ENCODE measurements at places on chromosomes 11 and 22. TPM values are rescaled to one million over a fixed set of nuclear protein-coding genes. Genes with fewer than 3 reads are reported as not detected.

The CRYBA4 gene
- not detected for total RNA-seq

The PSMA1 gene
- 170 TPM for total RNA-seq

The VPS37C gene
- 10.0 TPM for total RNA-seq

The TEX54 gene
- not detected for total RNA-seq

The EIF3D gene
- total RNA-seq = 486 TPM

The TEX12 gene
- total RNA-seq = not detected

The NNMT gene
- 367 TPM for total RNA-seq

The ZNF143 gene
- total RNA-seq = 21.7 TPM

The CEP126 gene
- total RNA-seq = 2.6 TPM

The XKR3 gene
- under 0.01 TPM for total RNA-seq

The SMIM35 gene
- total RNA-seq = not detected

The NLRP6 gene
- not detected for total RNA-seq

The TMPRSS6 gene
- total RNA-seq = not detected

The B4GALNT4 gene
- total RNA-seq = 4.7 TPM

The APOA1 gene
- 0.33 TPM for total RNA-seq

The SPINDOC gene
- total RNA-seq = 11.2 TPM

The PLAAT4 gene
- total RNA-seq = 13.2 TPM

The PCF11 gene
- total RNA-seq = 29.6 TPM

The GRM5 gene
- not detected for total RNA-seq

The KCNQ1OT1 gene
- 5.0 TPM for total RNA-seq

The FAR1 gene
- total RNA-seq = 67.8 TPM

The ST14 gene
- not detected for total RNA-seq

The FOXRED2 gene
- total RNA-seq = 9.2 TPM

The APOBEC3B gene
- 7.4 TPM for total RNA-seq

The NADSYN1 gene
- 63.7 TPM for total RNA-seq

The CNGA4 gene
- not detected for total RNA-seq

The GPR83 gene
- under 0.01 TPM for total RNA-seq

The PHOX2A gene
- total RNA-seq = not detected

The GTSE1 gene
- 0.50 TPM for total RNA-seq

The MS4A7 gene
- not detected for total RNA-seq

The MB gene
- not detected for total RNA-seq

The MFNG gene
- 1.5 TPM for total RNA-seq

The CHEK1 gene
- total RNA-seq = 22.0 TPM

The THY1 gene
- 286 TPM for total RNA-seq

The ENTHD1 gene
- total RNA-seq = not detected

The GUCY1A2 gene
- total RNA-seq = 0.29 TPM

The RBMXL2 gene
- not detected for total RNA-seq

The VPS51 gene
- total RNA-seq = 228 TPM

The C11orf52 gene
- total RNA-seq = 0.66 TPM

The ELMOD1 gene
- not detected for total RNA-seq

The F2 gene
- not detected for total RNA-seq

The HEPN1 gene
- total RNA-seq = not detected

The SLC22A12 gene
- total RNA-seq = not detected

Data from smooth muscle cell of trachea (primary cell).